ENCODE measurements at places on chromosomes 6 and 20.

- DNase-seq: no peak
Observed at GRCh38 chr6:122653094-122653493, 42.9 kb downstream of the PKIB start.

GRCh38 chr20:25580711-25581110 lies 4.6 kb downstream of the NINL start:
- DNase-seq: no peak

- DNase-seq: no peak
Observed at GRCh38 chr20:58242824-58243223, 14.4 kb upstream of the ANKRD60 start.

DNA sequence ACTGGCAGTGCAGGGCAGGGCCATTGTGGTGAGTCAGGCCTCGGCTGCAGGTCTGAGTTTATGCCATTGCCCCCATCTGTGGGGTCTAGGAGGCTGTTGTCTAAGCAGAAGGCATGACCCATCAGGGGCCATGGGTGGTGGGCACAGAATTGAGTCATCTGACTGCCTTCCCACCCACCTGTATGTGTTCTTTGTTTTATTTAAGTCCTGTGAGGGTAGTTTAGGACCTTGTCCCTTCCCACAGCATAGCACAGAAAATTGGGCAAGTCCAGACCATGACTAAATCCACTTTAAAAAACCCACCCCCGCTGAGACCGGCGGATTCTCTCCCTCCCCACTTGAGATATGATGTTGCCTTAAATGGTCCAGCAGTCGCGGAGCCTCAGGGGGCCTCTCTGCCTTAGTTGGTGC lies 40.3 kb downstream of the ERMARD start:
- no peak for DNase-seq

GRCh38 chr6:52579006-52579660 lies 2.3 kb upstream of the TRAM2 start:
- DNase-seq: no peak

DNA sequence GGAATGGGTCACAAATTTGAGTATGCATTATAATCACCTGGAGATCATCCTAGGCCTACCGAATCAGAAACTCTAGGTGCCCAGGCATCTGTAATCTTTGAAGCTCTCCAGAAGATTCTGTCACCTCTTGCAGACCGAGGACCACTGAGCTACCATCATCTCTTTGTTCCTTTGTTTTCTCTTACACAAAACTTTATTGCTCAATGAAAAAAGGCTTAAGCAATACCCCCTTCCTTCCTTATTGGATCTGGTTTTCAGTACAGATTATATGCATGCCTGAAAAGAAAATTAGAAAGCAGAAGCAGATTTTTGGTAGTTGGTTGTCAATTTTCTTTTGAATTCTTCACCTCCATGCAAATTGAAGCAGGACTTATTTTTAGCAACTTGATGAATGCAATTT lies 31.3 kb downstream of the STX11 start:
- DNase-seq: no peak

GRCh38 chr6:31805939-31806469 lies 762 bp downstream of the LSM2 start:
- no peak for DNase-seq

DNA sequence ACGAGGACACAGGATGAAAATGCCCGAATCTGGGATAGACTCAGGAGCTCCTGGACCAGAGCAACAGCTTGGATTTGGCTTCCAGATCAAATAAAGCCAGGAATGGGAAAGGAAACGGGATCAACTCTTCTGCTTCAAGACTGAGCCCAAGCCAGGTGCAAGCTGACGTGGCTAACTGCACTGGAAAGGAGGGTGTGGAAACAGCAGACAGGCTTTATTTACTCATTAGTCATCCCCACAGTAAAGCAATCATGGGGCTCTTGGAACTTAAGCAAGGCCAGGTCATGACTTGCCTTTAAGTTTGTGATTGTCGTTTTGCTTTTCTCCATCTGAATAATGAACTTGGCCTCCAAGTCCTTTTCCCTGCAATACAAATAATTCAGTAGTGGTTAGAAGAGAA lies 45.2 kb downstream of the KIF16B start:
- DNase-seq: no peak

DNA sequence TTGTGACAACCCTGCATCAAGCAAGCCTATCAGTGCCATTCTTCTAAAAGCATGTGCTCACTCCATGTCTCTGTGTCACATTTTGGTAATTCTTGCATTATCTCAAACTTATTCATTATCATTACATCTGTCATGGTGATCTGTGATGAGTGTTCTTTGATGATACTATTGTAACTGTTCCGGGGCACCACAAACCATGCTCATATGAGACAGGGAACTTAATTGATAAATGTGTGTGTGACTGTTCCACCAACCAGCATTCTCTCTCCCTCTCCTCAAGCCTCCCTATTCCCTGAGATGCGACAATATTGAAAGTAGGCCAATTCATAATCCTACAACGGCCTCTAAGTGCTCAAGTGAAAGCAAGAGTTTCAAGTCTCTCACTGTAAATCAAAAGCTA lies 4.0 kb downstream of the HUS1B start:
- no peak for DNase-seq

- no peak for DNase-seq
Observed at GRCh38 chr6:41371461-41371991, 36.1 kb downstream of the NCR2 start.

DNA sequence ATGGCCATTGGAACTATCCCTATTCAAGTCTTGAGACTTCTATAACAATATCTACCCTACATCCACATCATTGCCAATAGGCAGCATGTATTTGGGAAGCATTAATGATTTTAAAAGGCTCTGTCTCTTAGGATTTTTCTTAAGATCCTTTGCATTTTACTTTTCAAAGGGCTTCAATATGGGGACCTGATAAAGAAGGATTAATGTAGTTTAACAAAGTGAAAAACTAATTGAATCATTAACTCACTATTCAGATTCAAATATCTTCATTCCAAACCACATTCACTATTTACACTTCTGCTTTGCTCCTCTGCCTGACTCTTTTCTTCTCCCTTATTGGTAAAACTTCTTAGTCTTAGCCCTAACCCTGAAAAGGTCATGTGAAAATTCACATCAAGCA lies 333.0 kb downstream of the EPHA7 start:
- DNase-seq: no peak

GRCh38 chr6:35581633-35582032 lies 68.9 kb upstream of the TULP1 start:
- DNase-seq: no peak

- no peak for DNase-seq
Observed at GRCh38 chr6:151576633-151577032, 82.8 kb downstream of the CCDC170 start.

- DNase-seq: no peak
Observed at GRCh38 chr6:150666071-150666470, 66.4 kb downstream of the PLEKHG1 start.

DNA sequence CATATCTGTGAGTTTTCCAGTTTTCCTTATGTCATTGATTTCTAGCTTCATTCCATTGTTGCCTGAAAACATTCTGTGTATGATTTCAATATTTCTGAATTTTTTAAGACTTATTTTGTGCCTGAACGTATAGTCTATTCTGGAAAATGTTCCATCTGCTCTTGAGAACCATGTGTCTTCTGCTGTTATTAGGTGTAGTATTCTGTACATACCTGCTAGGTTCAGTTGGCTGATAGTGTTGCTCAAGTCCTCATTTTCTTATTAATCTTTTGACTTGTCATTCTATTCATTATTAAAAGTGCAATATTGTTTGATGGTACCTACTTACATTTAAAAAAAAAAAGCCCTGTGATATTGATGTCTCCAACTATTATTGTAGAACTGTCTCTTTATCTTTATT lies 869.8 kb upstream of the MAN1A1 start:
- no peak for DNase-seq

DNA sequence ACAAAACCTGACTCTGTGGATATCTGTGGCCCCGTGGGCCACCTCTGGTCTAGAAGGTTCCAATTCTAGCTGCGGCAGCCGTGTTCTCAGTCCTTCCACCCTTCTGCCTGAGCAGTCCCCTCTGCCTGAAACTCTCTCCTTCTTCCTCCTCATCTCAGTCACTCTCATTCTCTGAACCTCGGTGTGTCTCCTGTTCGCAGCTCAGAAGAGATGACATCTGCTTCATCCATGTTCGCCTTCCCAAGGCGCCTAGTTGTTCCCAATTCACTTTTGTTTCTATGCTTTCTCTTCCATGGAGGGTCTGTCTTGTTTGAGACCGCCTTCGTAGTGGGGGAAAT lies 95.5 kb downstream of the CEBPB start:
- no peak for DNase-seq

DNA sequence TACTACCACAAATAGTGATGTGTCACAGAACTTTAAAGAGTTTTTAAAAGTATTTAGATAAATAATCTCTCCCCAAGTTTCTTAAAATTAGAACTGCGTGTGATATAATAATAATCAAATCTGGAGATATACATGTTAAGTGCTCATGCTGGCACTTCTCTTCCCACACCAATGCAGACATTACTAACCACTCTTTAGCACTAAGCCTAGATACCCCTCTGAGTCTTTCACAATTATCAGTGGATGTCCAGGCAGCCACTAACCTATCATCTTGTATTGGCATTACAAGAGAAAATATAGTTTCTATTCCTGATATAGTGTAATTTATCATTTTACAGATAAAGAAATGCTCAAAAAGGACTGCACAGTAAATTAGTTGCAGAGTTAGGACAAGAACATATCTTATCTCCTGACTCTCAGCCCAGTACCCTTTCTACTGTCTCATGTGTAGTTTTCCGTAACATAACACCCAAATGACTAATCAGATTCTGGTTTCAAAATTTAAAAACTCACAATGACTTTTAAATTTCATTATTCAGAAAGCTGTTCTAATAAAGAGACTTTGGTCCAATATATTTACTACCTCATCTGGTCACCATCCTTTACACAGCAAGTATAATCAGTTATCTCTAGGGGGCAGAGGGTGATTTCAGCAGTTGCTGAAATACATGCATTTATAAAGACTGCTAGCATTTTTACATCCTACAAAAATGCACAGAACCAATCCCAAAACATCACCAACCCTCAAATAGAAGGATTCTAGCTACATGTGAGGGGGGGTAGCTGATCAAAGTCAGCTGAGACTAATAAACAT lies 215.5 kb upstream of the MCHR2 start:
- no peak for DNase-seq

- DNase-seq: no peak
Observed at GRCh38 chr6:122677406-122677805, 67.2 kb downstream of the PKIB start.

DNA sequence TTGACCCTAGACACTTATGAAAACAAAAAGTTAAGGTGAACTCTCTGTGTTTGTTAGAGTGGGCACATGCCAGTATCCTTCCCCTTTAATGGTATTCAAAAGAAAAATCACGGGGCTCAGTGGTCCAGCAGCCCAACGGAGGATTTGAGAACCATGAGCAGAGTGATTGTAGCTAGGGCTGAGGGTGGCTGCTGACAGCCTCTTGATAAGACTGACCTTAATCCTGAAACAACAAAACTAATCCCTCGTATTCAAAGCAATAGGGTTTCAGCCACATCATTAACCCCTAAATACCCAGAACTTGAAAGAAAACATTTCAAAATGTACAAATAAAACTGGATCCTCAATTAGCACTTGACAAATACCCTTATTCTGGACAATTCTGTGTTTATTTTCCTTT lies 95.1 kb downstream of the SNAP25 start:
- no peak for DNase-seq

GRCh38 chr6:130970839-130971410 lies 92.1 kb downstream of the EPB41L2 start:
- DNase-seq: no peak

- DNase-seq: no peak
Observed at GRCh38 chr20:58675641-58676040, 17.0 kb upstream of the NPEPL1 start.

GRCh38 chr6:79280756-79281155 lies 46.3 kb upstream of the HMGN3 start:
- no peak for DNase-seq

DNA sequence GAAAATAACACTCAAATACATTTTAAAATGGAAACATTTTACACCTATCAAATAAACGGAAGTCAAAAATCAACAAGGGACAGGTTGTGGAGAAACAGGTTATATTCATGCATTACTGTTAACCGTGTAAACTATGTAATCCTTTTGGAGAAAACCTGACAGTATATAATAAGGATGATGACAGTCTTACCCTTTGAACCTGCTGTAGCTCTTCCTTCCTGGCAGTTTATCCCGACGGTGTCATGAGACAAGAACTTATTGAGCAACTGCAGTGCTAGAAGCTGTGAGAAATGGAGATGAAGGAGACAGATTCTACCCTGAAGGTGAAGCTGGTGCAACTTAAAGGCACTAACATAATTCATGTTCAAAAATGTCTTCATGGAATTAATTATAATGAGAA lies 76.7 kb downstream of the PLEKHG1 start:
- no peak for DNase-seq

DNA sequence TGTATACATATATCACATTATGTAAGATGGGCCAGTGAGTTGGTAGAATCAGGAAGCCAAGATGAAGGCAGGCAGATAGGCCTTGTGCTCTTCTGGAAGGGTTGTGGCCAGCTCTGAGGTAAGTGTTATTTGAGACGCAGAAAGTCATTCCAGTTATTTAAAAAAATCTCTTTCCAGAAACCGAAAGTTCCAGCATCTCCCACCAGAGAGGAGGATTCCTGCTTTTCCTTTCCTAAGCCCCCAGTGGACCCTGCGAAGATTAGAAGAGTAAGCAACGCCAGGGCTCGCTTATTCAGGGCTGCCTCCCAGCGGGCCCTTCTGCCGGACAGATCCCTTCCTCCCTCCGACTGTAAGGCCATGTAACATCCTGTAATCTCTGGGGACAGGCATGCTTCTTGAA lies 20.4 kb downstream of the ARMC2 start:
- no peak for DNase-seq

GRCh38 chr20:33679758-33680485 lies 5.7 kb upstream of the NECAB3 start:
- DNase-seq: no peak

GRCh38 chr6:126217497-126217896 lies 122.4 kb upstream of the CENPW start:
- no peak for DNase-seq

DNA sequence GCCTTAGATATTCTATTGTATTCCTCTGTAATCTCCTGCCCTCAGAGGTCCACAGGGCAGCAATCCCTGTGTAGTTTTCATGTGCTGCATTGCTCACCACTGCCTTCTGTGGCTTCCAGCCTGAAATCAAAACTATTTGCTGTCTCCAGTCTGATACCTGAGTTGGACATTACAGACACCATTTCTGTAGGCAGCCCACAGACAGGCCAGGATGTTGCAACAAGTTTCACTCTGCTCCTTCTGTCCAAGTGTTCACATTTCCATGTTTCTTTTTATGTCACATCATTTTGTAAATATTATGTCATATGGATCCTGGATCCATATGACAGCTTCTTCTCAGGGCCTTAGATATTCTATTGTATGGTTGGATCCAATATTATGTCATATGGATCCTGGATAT lies 21.7 kb downstream of the ECI2 start:
- no peak for DNase-seq

DNA sequence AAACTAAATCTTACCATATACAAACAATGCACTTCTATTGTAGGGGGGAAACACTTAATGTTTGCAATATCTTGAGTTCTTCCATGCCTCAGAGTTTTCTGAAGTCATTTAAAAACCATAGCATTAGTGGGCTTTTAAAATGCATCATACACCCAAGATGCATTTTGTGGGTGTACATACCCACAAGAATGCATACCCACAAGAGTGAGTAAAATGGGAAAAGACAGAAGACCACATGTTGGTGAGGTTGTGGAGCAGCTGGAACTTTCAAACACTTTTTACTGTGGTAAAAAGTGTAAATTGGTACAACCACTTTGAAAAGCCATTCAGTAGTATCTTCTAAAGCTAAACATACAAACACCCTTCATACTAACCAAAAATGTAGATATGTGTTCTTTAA lies 57.5 kb downstream of the CYB5R4 start:
- DNase-seq: no peak

- DNase-seq: no peak
Observed at GRCh38 chr20:10985536-10985935, 311.7 kb upstream of the JAG1 start.
